ENCODE measurements at places on chromosomes 12 and 14.

- no peak overlapping the region for H3K4me3 ChIP-seq
- H3K27me3 ChIP-seq: no peaks in the 10 kb centered on the region
- DNase-seq: no peak
- H3K27ac ChIP-seq: no peak overlapping the region
These were observed 28.3 kb downstream of the ZNF664 start for GRCh38 chr12:124001343-124001742.

DNA sequence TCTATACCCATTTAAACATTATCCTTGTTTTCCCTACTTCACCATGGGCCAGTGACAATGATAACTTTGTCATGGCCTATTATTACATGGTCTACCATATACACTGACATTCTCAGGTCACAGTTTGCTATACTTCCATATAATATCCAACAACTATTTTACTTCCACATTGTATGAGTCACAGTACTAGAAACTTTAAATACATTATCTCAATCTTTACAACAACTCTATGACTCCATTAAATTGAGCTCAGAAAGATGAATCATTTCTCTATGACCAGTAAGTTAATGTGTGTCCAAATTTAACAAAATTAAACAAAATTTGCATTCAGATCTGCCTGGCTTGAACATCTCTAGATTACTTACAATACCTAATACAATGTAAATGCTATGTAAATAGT, 93.9 kb downstream of the PLEKHG7 start:
- H3K4me1 ChIP-seq: no peaks in the 10 kb centered on the region
- H3K4me3 ChIP-seq: no peak overlapping the region
- DNase-seq: no peak
- no peak overlapping the region for H3K27ac ChIP-seq
- H3K36me3 ChIP-seq: peaks cover 4% of the 10 kb centered on the region

DNA sequence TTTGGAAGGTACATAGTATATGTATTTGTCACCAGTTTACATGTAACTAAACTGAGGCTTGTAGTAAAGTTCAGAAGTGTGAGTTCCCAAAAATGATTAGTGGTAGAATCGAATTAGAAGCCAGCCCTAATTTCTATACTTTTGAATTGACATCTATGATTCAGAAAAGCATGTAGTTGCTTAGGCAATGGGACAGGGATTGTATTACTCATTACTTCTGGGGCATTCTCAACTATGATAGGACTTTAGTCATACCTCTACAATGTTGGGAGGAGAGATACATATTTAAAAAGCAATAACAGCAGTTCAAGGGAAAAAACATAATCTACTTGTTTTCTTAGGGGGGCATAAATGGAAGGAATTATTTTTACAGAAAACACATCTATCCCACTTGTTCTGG, 277.9 kb upstream of the E2F7 start:
- DNase-seq: no peak
- H3K4me1 ChIP-seq: peaks cover 6% of the 10 kb centered on the region
- H3K36me3 ChIP-seq: no peaks in the 10 kb centered on the region
- no peak overlapping the region for H3K27ac ChIP-seq
- no peak overlapping the region for H3K4me3 ChIP-seq

DNA sequence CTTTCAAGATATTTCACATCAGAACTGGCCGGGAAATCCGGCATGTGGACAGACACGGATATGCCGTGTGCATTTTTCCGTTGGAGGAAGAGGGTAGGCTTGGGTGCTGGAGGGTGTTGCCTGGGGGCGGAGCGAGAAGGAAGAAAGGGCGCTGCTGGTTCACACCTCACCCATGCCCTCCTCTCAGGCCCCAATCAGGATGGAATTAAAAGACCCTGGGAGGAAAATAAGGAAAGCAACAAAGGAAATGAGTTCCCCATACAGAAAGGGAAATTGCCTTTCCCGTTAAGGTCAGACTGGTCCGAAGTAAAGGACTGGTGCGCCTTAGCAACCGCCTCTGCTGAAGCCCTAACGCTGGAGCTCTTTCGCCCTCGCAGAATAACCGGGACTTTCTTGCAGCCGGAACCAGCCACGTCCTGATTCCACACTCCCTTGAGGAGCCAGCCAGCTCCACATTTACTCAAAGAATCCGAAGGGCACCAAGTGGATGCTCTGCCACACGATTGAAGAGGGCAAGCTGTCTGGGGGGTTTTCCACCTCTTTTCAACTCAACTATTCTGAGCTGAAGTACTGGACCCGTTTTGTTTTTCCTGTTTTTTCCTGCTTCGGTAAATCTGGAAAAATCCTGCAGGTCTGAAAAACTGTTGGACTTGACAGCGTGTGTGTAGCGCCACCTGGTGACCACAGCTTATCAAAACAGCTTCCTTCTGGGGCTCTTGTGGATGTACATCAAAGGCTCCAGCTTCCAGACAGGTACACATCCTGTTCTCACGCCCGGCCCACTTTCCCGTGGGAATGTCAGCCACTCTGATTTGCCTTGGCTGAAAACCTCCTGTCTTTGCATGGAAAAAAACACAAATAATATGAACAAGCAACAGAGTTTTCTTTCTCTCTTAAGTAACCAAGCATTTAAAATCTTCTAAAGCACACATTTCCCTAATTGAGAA, 37.6 kb upstream of the BCL2L14 start:
- peak overlapping the region; percentile 31 for H3K4me3 ChIP-seq
- H3K27me3 ChIP-seq: no peaks in the 10 kb centered on the region
- no peaks in the 10 kb centered on the region for H3K4me1 ChIP-seq
- H3K27ac ChIP-seq: no peak overlapping the region
- H3K36me3 ChIP-seq: no peaks in the 10 kb centered on the region

GRCh38 chr12:99029511-99030271, 384.6 kb downstream of the APAF1 start:
- no peaks in the 10 kb centered on the region for H3K27me3 ChIP-seq
- no peak overlapping the region for H3K4me3 ChIP-seq
- H3K27ac ChIP-seq: no peak overlapping the region

DNA sequence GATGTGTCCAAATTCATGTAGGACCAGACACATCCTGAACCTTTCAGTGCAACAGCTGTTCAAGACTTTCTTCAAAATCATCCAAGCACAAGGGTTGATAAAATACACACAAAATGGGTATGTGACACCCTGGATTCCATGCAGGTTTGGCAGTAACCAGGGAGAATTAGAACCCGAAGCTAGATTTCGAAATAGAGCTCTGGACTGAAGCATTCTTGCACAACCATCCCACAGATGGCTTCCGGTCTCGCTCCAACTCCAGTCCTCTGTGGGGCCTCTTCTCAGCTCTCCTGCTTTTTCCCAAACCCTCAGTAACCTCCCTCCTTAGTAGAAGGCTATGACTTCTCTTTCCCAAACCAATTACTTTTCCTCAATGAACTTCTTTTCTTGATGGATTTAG, 171.3 kb downstream of the TTC7B start:
- peaks cover 49% of the 10 kb centered on the region for H3K4me1 ChIP-seq
- H3K27ac ChIP-seq: peak overlapping the region; percentile 61
- no peak overlapping the region for H3K4me3 ChIP-seq
- H3K27me3 ChIP-seq: no peaks in the 10 kb centered on the region
- DNase-seq: no peak

GRCh38 chr14:70971560-70971959, 64.3 kb downstream of the PCNX1 start:
- peaks cover 9% of the 10 kb centered on the region for H3K36me3 ChIP-seq
- peak overlapping the region; percentile 39 for H3K27ac ChIP-seq
- DNase-seq: no peak

GRCh38 chr12:132639956-132640520, 21.5 kb downstream of the P2RX2 start:
- DNase-seq: no peak

DNA sequence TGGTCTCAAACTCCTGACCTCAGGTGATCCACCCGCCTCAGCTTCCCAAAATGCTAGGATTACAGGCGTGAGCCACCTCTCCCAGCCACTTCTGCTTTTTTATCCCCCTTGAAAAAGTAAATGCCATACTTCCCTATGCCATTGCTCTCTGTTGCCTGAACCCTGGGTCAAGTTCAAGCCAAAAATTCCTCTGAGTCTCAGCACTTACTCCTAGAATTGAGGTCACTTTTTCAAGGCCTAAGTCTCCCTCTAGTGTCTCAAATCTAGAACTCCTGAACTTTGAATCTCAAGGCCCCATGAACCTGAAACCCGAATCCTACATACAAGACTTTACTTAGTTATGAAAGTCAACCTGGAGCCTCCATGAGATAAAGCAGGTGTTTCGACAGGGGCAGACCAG, 1.4 kb upstream of the APOBEC1 start:
- no peaks in the 10 kb centered on the region for H3K4me1 ChIP-seq
- peaks cover 9% of the 10 kb centered on the region for H3K27me3 ChIP-seq
- DNase-seq: no peak
- H3K4me3 ChIP-seq: no peak overlapping the region

DNA sequence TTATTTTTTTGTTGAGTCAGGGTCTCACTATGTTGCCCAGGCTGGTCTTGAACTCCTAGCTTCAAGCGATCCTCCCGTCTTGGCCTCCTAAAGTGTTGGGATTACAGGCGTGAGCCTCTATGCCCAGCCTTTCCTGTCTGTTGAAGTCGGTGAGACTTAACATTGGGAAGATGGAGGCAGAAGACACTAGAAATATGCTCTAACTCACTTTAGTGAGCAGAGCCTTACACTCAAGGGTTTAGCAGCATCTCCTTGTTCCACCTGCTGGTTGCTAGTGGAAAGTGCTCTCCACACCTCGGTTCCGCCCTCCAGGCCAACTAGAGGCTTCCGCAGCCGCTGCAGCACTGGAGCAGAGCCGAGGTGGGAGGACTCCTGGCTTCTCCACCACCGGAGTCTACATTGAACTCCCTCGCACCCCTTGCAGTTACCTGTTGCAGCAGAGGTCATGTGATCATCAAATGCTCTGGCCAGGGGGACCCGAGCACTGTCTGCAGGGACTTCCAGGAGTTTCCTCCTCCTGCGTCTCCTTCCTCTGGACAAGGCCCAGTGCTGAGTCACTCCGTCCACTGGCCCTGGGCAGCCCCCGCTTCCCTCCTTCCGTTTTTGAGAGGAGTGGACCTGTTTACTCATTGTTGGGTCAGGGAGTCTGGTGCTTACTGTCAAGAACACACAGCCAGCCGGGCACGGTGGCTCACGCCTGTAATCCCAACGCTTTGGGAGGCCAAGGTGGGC, 9.4 kb upstream of the HVCN1 start:
- no peaks in the 10 kb centered on the region for H3K27me3 ChIP-seq
- H3K27ac ChIP-seq: no peak overlapping the region
- peak; percentile 84 for DNase-seq
- no peaks in the 10 kb centered on the region for H3K36me3 ChIP-seq

DNA sequence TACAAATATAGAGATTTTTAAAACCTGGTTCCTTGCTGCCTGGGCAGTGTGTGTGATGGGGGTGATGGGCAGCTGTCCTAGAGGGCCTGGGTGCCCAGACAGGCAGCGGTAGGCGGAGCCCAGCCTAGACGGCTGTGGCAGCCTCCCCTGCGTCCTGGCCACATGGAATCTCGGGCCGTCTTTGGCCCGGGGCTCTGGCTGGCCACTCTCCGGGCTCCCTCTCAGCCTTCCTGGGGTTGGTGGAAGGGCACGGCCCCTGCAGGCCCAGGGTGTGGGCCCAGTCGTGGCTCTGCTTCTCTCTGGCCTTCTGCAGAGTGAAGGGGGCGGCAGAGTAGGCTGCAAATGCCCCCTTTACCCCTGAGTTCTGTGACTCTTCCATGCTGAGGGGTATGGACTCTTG, 2.3 kb downstream of the LRTM2 start:
- no peak overlapping the region for H3K4me3 ChIP-seq
- peaks cover 44% of the 10 kb centered on the region for H3K27me3 ChIP-seq
- no peak overlapping the region for H3K27ac ChIP-seq
- no peaks in the 10 kb centered on the region for H3K36me3 ChIP-seq
- peaks cover 25% of the 10 kb centered on the region for H3K4me1 ChIP-seq
- DNase-seq: no peak

GRCh38 chr12:13725049-13725448, 256.4 kb downstream of the GRIN2B start:
- H3K36me3 ChIP-seq: no peaks in the 10 kb centered on the region
- H3K27me3 ChIP-seq: peaks cover 2% of the 10 kb centered on the region
- no peak for DNase-seq
- no peaks in the 10 kb centered on the region for H3K4me1 ChIP-seq
- no peak overlapping the region for H3K27ac ChIP-seq

- H3K27ac ChIP-seq: no peak overlapping the region
- no peak for DNase-seq
- no peaks in the 10 kb centered on the region for H3K4me1 ChIP-seq
- H3K36me3 ChIP-seq: no peaks in the 10 kb centered on the region
- no peaks in the 10 kb centered on the region for H3K27me3 ChIP-seq
- no peak overlapping the region for H3K4me3 ChIP-seq
These were observed 32.9 kb downstream of the RIN3 start for GRCh38 chr14:92546347-92547053.

- no peak for DNase-seq
- H3K4me1 ChIP-seq: peaks cover under 1% of the 10 kb centered on the region
- peaks cover 6% of the 10 kb centered on the region for H3K27me3 ChIP-seq
- no peak overlapping the region for H3K4me3 ChIP-seq
- no peaks in the 10 kb centered on the region for H3K36me3 ChIP-seq
- no peak overlapping the region for H3K27ac ChIP-seq
These were observed 10.2 kb downstream of the TNFAIP2 start for GRCh38 chr14:103133210-103134140.

GRCh38 chr14:48253020-48253419, 577.6 kb upstream of the MDGA2 start:
- H3K36me3 ChIP-seq: no peaks in the 10 kb centered on the region
- H3K27me3 ChIP-seq: no peaks in the 10 kb centered on the region
- no peak overlapping the region for H3K27ac ChIP-seq
- no peak for DNase-seq

- no peak overlapping the region for H3K27ac ChIP-seq
- DNase-seq: no peak
- H3K4me1 ChIP-seq: no peaks in the 10 kb centered on the region
- H3K4me3 ChIP-seq: no peak overlapping the region
- no peaks in the 10 kb centered on the region for H3K27me3 ChIP-seq
These were observed 342.8 kb upstream of the SFSWAP start for GRCh38 chr12:131367983-131368667.

DNA sequence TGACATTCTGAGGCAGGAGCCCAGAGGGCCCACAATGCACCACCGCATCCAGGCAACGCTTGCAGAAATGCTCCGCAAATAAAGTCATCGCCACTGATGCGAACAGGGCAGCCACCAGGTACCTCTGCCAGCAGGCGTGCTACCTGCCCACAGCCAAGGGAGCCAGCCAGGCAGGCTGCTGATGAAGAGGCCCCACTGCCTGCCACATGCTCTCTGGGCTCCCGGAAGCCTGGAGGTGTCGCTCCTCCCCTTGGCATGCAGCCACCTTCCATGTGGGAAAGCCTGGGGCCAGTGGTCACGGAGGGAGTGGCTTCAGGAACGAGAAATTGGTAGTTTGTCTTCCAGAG, 14.7 kb downstream of the GPR132 start:
- no peak overlapping the region for H3K4me3 ChIP-seq
- no peaks in the 10 kb centered on the region for H3K36me3 ChIP-seq
- DNase-seq: no peak
- H3K27ac ChIP-seq: no peak overlapping the region

DNA sequence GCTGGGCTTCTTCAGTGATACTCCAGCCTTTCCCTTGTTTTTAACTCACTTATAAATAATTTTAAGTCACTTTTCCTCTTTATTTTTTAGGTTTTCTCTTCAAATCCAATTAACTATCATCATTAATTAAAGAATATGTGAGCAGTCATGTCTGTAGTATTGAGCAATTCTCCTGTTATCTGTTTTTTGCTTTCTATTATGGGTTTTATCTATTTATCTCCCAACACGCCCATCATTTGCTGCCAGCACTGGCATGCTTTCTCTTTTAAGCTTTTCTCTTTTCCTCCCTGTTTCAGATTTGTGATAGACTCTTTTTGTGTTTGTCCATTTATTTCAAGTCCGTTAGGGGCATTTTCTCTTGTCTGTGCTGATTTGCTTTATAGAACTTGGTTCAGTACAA, 72.3 kb downstream of the CRADD start:
- H3K27me3 ChIP-seq: peaks cover 6% of the 10 kb centered on the region
- no peaks in the 10 kb centered on the region for H3K36me3 ChIP-seq
- H3K4me3 ChIP-seq: no peak overlapping the region
- DNase-seq: no peak
- no peak overlapping the region for H3K27ac ChIP-seq
- H3K4me1 ChIP-seq: no peaks in the 10 kb centered on the region

Data from neural progenitor cell (in vitro differentiated cells).